ENCODE measurements at places on chromosomes 12 and 14.

- no peak for DNase-seq
Measured at GRCh38 chr12:103697971-103698751, 111.1 kb downstream of the STAB2 start.

DNA sequence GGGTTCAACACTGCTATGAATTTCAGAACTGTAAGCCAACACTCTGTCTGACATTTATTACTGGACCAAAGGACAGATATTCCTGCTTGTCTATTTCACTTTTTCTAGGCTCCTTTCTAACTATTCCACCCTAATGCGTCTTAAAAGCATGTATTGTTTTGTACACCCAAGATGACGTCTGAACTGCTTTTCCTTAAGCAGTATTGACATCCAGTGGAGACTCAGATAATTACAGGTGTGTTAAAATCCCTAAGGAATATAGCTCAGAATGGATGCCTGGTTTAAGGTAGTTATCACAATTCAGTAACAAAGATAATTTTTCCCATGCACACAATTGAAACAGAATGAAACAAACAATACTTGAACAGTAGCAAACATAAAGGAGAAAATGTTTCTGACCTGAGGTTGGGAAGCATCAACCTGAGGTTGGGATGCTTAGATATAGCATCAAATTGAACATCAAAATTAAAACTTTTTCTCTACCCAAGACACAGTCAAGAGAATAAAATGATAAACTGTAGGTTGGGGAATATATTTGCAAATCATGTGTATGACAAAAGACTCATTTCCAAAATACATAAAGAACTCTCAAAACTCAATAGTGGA is 93.7 kb upstream of the PTPRR start:
- no peak for DNase-seq

DNA sequence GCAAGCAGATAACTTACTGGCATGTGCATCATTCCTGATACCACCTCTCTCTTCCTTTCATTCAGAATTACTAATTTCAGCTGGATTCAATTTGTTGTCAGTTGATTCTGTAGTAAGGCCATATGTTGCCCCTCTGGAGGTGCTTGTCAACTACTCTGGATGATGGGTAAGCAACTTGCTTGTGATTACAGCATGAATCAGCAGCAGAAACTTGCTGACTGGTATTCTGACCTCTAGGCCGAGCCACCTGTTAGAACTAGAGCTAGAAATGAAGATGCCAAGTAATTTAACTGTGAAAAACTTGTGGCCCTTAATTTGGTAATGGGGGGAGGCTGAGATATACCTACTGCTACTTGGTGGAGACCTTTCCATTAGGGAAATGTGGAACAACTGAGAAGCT is 5.1 kb downstream of the RNF10 start:
- DNase-seq, result no peak

- DNase-seq, result no peak
Measured at GRCh38 chr12:131607658-131608447, 103.0 kb upstream of the SFSWAP start.

DNA sequence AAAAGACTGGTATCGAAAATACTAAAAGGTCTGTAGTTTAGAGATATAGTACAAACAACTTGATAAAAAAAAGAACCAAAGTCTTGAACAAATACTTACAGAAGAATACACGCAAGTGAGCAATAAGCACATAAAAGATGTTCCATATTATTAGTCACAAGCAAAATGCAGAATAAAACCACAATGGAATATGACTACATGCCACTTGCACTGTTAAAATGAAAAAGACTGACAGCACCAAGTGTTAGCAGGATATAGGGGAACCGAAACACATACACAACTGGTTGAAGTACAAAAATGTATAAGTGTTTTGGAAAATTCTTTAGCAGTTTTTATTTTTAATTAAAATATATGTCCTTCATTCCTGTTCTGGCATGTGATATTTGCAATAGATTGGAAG is 3.6 kb downstream of the CLEC2A start:
- no peak for DNase-seq

- DNase-seq, result no peak
Measured at GRCh38 chr14:72577521-72577920, 316.4 kb downstream of the DPF3 start.

DNA sequence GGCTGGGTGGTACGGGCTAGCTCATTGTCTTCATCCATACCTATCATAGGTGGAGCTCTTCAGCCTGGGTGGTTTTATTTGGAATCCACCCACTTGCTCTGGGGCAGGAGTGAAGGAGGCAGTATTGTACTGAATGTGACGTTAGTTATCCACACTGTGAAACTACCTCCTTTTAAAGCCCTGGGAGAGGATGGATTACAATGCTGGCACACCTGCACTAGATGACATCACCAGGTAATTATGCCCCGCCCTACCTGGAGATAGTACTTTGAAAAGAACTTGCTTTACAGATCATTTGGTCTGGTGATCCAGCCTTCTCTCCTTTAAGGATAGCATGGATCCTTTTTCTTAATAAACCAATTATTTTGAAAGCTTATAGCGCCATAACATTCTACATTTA is 78.0 kb downstream of the B4GALNT3 start:
- DNase-seq, result no peak

- no peak for DNase-seq
Measured at GRCh38 chr12:3304436-3305165, 186.4 kb upstream of the PRMT8 start.

DNA sequence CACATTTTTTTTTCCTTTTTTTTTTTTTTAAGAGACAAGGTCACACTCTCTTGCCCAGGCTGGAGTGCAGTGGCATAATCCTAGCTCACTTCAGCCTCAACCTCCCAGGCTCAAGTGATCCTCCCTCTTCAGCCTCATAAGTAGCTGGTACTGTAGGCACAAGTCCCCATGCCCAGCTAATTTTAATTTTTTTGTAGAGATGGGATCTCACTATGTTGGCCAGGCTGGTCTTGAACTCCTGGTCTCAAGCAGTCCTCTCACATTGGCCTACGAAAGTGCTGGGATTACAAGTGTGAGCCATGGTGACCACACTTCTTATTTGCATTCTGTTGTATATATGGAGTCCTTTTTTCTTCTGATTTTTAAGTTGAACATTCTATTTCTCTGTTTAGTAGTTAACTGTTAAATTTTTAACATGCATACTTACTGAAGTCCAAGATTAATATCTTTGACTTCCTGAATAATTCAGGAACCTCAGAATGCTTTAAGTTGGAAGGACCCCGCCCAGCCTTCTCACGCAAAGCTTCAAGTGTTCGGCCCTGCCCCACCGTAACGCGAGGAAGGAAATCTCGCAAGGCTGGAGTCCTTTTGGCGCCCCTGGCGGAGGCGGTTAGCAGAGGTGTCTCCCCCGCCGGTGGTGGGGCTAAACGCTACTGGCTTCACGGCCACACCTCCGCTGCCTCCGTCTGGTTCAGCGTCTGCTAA is 21.6 kb downstream of the SPATS2 start:
- DNase-seq, result peak; percentile 79

GRCh38 chr12:93954166-93955112 is 193.9 kb upstream of the PLXNC1 start:
- DNase-seq, result no peak

GRCh38 chr14:81176241-81176640 is 44.5 kb downstream of the GTF2A1 start:
- DNase-seq, result no peak

GRCh38 chr12:88325076-88325815 is 183.1 kb downstream of the TMTC3 start:
- no peak for DNase-seq

DNA sequence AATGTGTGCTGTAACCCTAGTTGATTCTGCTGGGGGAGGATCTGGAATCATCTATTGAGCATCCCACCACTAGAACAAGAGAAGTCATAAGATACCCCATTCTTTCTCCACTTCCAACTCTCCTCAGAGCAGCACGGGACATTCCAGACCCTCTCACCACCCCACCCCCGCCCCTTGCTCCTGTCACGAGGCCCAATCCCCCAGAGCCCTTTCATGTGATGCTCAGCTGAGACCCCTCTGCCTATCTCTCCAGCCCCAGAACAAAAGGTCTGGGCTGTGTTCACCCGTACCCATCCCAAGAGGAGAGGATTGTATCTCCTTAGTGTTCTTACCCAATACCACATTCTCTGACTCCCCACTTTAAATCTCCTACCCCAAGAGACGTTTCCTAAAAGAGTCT is 602 bp downstream of the PMEL start:
- no peak for DNase-seq

GRCh38 chr12:83506841-83507240 is 820.1 kb downstream of the TMTC2 start:
- no peak for DNase-seq

DNA sequence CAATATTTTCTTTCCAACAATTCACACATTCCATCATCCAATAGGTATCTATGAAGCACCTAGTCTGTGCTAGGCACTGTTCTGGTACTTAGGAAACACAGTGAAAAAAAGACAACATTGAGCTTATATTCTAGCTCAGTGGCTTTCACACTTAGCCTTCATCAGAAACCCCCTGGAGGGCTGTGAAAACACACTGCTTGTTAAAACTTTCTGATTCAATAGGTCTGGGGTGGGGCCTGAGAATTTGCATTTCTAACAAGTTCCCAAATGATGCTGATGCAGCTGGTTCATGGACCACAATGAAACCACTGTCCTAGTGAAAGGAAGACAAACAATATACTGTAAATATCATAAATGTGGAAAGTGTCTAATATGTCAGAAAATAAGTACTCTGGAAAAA is 5.9 kb downstream of the VTI1B start:
- no peak for DNase-seq

- DNase-seq, result no peak
Measured at GRCh38 chr12:122560138-122560537, 33.1 kb downstream of the KNTC1 start.

DNA sequence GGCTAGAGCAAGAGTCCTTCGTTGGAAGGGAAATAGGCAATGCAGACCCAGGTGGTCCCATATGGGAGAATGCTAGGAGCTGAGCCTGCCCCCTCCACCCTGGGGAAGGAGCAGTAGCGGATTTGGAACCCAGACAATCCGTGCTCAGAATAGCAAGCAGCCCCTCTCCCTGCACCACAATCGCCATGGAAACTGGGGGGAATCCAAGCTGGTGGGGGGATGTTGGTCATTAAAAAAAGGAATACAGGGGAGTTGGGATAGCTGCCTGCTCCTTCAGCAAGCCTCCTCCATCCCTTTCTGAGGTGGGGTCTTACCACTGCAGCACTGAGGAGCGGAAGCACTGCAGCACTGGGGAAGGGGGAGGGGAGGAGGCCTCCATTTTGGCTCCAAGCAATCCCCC is 2.9 kb downstream of the RND1 start:
- no peak for DNase-seq

GRCh38 chr14:21098892-21099595 is 589 bp upstream of the ZNF219 start:
- DNase-seq, result no peak

- no peak for DNase-seq
Measured at GRCh38 chr12:58349161-58349560, 407.8 kb downstream of the ATP23 start.

- DNase-seq, result no peak
Measured at GRCh38 chr14:56129933-56130332, 11.7 kb downstream of the PELI2 start.

DNA sequence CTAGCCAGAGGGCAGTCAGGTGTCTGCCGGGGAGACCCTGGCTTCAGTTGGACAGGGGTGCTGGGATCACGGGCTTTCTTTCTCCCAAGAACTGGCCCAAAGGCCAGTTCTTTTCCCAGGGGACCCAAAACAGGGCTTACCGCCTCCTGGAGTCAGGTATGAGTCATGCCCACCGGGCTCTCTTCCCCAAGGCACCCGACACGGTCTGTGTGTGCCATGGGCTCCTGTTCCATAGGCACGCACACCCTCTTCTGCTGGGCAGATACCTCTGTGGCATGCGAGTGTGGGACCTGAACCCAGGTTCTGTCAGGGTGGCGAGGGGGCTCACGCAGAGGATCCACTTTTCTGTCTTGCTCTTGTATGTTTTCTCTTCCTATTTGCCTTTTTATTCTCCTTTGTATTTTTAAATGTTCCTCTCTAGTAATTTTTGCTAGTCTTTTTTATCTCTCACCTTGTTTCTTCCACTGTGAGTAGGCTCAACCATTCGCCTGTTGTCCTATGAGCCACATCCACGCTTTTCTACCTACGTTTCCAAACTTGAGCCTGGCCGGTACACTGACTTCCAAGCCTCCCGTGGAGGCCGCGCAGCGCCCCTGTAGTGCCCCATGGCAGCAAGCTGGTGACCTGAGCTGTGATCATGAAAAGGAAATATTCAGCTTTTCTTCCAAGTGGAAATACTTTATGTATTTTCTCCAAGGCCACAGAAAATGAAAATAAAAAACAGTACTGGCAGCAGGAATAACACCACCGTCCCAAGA is 362.2 kb downstream of the CACNA1C start:
- no peak for DNase-seq

- no peak for DNase-seq
Measured at GRCh38 chr12:18258929-18259328, 2.4 kb upstream of the PIK3C2G start.

DNA sequence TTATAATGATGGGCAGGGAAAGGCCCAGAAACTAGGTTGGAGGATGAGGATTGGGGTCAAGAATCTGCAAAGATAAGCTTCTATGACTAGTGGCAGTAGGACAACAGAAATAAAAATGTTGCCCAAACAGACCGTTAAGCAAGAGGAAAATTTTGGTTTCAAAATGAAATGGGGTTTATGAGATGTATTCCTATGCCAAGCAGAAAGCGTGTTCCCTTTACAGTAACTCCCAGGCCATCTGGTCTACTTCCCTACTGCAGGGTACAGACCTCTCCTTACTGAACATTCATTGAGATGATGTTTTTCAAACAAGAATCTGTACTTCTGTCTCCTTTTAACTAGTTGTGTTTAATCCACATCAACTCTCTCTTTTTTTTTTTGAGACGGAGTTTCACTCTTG is 20.4 kb upstream of the TMEM229B start:
- DNase-seq, result no peak

- DNase-seq, result no peak
Measured at GRCh38 chr14:92252323-92252722, 70.6 kb upstream of the SLC24A4 start.

GRCh38 chr12:75568801-75569200 is 57.4 kb upstream of the KRR1 start:
- DNase-seq, result no peak

- no peak for DNase-seq
Measured at GRCh38 chr12:112389228-112389627, 7.0 kb upstream of the HECTD4 start.

GRCh38 chr12:97982684-97983083 is 520.1 kb downstream of the RMST start:
- no peak for DNase-seq

GRCh38 chr12:23484238-23484637 is 465.2 kb downstream of the SOX5 start:
- DNase-seq, result no peak

- no peak for DNase-seq
Measured at GRCh38 chr12:78703820-78704525, 160.6 kb upstream of the SYT1 start.

DNA sequence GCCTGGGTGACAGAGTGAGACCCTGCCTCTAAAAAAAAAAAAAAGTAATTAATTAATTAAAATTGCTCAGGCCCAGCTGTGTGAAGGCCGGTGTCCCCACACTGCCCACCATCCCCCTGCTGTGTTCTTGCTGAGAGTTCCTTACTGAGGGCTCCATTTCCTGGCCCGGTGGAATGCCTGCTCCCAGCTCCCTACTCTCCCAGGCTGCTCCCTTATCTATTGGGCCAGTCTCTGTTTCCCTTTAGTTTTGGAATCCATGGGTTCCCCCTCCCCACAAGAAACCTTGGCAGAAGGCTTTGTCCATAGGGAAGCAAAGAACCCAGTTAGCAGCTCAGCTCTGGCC is 19.0 kb downstream of the MLXIP start:
- DNase-seq, result no peak

Data from iPS DF 6.9 (cell line).